G401 (cell line): ENCODE measurements at places on chromosomes 1 and 21. TPM values are rescaled to one million over a fixed set of nuclear protein-coding genes. Genes with fewer than 3 reads are reported as not detected.
A peak's percentile ranks its signal among the peaks of the same experiment; 100 is the strongest.

Gene PDZK1
- total RNA-seq = 0.64 and 1.4 TPM in 2 replicates

Gene TACSTD2
- not detected in 2 replicates for total RNA-seq

Gene RGS4
- total RNA-seq = 1.9 and 2.7 TPM in 2 replicates

Gene SLC45A1
- 3.6 and 9.5 TPM in 2 replicates for total RNA-seq

Gene KCND3
- 0.10 TPM in 1 of 2 replicates, not detected in the other for total RNA-seq

Gene RNF186
- total RNA-seq = not detected in 2 replicates

Gene PBX1
- total RNA-seq = not detected in 2 replicates

Gene KCNQ4
- 0.61 and 1.2 TPM in 2 replicates for total RNA-seq

Gene OR6K3
- total RNA-seq = not detected in 2 replicates

Gene NECTIN4
- total RNA-seq = 0.80 and 2.4 TPM in 2 replicates

Gene CAMK1G
- 1.5 and 2.3 TPM in 2 replicates for total RNA-seq

GRCh38 chr21:29334717-29335428, 36.2 kb downstream of the BACH1 start:
- no peak for DNase-seq

DNA sequence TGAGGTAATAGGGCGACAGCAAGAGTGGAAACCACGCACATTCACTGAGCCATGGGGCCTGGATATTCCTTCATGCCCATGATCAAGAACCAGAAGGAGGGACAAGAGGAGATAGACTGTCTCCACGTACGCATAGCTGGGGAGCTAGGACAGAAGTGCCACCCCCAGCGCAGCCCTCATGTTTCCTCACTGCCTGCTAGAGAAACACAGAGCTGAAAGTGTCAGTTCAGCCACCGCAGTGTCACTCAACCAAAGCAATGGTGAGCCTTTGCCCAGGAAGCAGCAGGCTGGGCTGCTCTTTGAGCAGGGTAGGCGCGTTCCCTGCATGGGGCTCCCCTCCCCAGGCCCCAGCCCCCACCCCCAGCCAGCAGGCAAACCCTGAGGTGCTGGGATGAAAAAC, 68.5 kb downstream of the STUM start:
- DNase-seq = no peak

GRCh38 chr1:18938008-18938706, 18.3 kb downstream of the IFFO2 start:
- peak; percentile 81 for DNase-seq

- peak; percentile 29 for DNase-seq
Observed at GRCh38 chr1:233673947-233674431, 60.1 kb downstream of the KCNK1 start.

DNA sequence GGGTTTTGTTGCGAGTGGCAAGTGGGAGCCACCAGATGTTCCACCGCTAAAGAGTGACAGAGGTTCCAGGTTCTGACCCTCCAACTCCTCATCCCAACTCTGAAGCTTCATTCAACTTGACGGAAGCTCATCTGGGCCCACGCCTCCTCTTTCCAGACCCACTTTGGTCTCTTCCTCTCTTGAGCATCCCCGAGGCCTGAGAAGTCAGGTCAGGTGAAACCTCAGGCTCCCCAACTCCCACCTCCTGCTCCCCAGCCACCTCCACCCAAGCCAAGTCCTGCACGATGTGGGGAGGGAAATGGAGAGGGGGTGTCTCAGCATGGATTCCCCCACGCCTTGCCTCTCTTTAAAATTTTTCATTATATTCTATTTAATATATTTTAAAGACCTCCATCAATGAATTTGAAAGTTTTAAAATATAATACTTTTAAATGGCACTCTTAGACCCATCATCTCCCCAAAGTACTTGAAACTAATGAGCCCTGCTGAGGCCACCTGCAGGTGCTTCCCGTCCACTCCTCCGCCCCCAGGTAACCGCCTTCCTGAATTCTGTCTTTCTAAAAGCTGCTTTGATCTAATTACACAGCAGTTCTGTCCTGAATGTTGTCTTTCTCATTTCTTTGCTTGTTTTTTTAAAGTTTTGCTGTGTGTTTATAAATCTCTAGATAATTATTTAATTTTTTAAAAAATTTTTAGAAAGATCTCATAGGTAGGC, 238.1 kb downstream of the KAZN start:
- DNase-seq = no peak

- DNase-seq = no peak
Observed at GRCh38 chr1:167420510-167420909, 97.8 kb downstream of the CD247 start.

DNA sequence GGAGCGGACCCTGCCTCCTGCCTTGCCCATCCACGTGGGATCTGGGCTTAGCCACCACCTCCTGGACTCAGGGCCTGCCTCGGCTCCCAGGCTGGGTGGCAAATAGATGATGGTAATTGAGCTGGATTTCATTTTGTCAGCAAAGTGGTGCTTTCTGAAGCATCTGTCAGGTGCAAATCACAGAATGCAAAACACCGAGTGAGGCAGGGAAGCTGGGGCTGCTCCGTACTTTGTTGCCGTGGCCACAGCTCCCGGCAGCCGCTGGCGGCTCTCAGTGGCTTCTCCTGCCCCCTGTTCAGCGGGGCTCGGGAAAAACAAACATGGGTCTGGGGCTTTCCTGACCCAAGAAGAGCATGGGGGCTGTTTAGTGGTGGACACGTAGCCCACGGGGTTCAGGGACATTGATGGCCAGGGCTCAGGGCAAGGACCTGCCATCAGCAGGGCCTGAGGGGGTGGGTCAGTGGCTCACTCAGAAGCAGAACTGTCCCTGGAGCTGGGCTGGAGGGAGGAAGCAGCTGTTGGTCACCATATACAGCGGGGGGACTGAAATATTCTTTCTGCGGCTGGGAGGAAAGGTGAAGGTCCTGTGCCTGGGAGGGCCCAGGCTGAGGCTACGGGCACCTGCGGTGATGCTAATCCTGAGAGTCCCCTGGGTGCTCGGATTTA, 130.0 kb upstream of the VAMP3 start:
- DNase-seq = no peak

DNA sequence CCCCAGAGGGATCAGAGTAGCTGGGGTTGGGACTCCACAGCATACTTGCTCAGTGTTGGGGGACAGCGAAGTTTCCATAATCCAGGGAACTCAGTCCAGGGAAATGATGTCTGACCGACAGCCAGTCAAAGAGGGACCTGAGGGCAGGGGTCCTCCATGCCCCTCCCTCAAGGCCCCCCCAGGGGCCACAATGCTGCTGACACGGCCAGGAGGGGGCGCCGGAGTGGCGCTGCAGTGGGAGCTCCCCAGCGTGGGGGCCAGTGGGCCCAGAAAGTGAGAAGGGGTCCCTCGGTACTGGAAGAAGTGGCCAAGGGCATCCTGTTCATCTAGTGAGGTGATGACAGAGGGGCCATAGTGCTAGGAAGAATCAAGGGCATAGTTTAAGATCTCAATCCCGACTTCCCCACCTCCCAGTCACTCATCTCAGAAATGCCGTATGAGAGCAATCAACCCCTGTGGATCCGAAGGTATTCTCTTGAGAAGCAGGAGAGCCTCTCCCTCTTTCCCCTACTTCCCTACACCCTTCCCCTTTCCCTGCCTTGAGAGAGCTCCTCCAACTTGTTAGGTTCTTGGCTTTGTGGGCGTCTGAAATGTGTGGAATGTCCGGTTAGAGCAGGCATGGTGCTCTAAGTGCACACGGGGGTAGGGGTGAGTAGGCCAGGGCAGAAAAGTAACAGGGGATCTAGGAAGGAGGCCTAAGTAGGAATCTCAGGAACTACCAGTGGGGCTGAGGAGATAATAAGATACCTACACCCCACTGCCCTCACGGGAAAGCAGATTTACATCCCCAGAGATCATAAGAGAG, 4.1 kb downstream of the NUDT17 start:
- no peak for DNase-seq

GRCh38 chr1:3055051-3055450, 14.0 kb upstream of the PRDM16 start:
- DNase-seq = no peak

DNA sequence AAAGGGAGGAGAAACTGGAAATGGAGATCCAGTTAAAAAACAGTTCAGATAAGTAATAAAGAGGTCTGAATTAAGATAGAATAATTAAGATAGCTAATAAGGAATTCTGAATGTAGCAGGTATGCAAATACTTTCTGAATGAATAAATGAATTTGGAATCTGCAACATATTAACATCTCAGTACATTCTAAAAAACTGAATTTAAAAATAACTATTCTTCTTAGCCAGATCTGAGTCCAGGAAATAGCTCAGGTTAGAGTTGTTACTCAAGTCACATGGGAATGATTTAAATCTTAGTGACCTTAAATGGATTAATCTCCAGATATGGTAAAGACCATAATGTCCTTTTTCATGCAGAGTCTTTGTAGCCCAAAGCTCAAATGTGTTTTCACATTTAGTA, 51.2 kb downstream of the EYA3 start:
- DNase-seq = no peak

- no peak for DNase-seq
Observed at GRCh38 chr1:157882580-157882979, 41.0 kb upstream of the CD5L start.

GRCh38 chr1:180462102-180462501, 40.3 kb downstream of the ACBD6 start:
- DNase-seq = no peak

DNA sequence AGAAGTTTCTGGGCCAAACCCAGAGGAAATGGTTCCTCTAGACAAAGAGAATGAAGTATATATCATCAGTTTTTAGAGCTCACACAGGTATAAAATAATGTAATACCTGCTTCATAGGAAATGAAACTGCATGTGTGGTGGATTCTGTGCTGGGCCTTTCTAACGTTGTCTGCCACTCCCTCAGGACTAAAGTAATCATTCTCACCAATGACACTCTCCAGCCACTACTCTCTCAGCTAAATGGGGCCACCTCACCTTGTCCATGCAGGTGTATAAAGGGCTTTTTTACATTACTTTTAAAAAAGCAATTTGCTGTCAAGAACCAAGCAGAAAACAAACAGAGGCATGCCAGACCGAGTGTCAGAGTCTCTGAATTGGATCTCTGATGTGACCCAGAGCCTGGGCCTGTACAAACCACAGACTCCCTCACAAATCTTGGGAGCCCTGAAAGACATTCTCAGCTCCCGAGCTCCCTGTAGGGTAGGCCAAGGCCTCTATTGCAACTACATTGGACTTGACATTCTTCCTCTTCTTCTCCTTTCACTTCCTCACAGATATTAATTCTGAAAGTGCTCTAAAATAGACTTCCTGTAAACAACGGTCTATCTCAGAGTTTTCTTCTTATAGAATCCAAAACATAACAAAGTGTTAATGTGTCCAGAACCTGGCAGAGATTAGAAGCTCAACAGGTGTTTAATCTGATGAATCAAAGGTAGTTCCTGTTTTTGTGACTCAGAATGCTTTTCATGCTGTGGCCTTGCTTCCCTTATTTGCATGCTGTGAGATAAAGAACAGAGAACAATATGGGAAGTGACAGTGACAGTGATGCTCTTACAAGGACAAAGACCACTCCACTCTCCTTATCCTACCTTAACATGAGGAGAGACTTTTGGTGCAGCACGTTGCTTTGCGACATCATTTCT, 8.6 kb downstream of the AIM2 start:
- no peak for DNase-seq

- DNase-seq = no peak
Observed at GRCh38 chr1:65020774-65021173, 54.4 kb upstream of the JAK1 start.

DNA sequence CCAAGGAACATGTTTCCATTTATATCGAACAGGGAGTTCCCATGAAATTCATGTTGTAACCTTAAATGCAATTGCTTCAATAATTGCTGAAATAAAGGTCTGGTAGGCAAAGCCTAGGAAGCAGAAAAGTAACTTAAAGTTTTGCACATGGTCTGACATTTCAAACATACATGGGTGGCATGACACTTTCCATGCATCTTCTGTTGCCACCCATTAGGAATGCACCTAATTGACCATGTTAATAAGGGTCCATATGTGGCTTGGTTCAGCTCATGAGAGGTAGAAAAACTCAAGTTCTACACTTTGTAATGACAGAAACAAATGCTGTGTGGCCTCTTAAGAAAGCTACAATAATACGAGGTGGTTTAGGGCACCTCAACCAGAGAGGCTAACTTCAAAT, 72.0 kb upstream of the GORAB start:
- DNase-seq = no peak

GRCh38 chr1:86224651-86225310, 68.2 kb upstream of the COL24A1 start:
- no peak for DNase-seq

DNA sequence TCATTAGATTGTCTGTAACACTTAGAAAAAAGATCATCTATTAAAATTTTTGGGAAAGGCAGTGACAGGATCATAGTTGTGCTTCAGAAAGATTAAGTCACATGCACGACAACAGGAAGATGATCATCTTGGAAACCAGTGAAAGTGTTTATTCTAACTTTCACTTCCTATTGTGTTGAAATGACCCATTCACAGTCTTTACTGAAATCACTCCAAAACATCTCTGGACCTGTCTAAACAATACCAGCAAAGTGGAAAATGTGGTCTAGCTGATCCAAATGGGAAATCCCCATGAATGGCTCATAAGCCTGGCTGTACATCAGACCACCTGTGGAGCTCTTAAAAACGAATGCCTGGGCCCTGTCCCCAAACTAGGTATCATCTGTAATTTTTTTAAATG, 111.1 kb upstream of the ETV3 start:
- DNase-seq = no peak

GRCh38 chr1:101221945-101222429, 14.8 kb upstream of the S1PR1 start:
- no peak for DNase-seq

GRCh38 chr1:244311784-244312532, 139.8 kb downstream of the ADSS2 start:
- no peak for DNase-seq

GRCh38 chr21:15455819-15456462, 273.8 kb upstream of the USP25 start:
- no peak for DNase-seq

GRCh38 chr21:35051287-35051818, 2.3 kb upstream of the RUNX1 start:
- DNase-seq = peak; percentile 3

DNA sequence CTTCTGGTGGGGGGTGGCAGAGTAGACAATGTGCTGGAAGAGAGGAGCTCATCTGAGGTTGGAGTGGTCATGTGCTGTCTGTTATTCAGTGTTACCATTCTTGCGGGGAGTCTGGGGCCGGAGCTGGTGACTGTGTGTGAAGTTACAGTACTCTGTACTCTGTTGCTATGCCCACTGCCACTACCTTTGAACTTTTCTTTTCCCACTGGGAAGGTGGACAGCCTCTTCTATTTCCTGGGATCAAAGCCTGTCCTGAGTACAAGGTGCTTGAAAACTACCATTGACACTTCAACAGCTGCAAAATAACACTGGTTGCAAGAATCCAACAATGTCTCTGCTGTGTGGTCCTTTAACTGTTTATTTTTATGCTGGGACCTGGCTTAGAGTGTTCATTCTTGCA, 66.4 kb upstream of the ZNF326 start:
- no peak for DNase-seq

- DNase-seq = no peak
Observed at GRCh38 chr1:30810416-30811080, 53.0 kb upstream of the LAPTM5 start.
